ENCODE measurements at places on chromosomes 4 and X. TPM values are rescaled to one million over a fixed set of nuclear protein-coding genes. Genes with fewer than 3 reads are reported as not detected.
A peak's percentile ranks its signal among the peaks of the same experiment; 100 is the strongest.

DNA sequence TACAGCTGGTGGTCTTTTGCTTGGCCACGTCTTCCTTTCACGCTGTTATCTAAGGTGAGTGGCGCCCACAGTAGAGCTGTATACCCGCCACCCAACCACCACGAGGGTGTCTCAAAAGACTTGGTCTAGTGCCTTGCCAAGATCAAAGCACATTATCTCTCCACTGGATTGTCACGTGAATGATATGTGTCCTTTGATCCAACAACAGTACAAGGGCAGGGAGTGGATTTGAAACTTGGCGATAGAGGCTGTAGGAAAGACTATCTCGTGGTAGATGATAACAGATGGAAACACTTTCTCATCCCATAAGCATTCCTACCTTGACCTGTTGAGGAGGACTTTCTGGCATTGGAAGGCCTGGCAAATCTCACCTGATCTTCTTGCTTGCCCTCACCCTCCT is 37.7 kb upstream of the BCLAF3 start:
- no peaks in the 10 kb centered on the region for H3K36me3 ChIP-seq
- no peak for DNase-seq
- no peak overlapping the region for H3K27ac ChIP-seq
- H3K4me1 ChIP-seq, result no peaks in the 10 kb centered on the region

TMEM35A gene
- not detected for total RNA-seq

DNA sequence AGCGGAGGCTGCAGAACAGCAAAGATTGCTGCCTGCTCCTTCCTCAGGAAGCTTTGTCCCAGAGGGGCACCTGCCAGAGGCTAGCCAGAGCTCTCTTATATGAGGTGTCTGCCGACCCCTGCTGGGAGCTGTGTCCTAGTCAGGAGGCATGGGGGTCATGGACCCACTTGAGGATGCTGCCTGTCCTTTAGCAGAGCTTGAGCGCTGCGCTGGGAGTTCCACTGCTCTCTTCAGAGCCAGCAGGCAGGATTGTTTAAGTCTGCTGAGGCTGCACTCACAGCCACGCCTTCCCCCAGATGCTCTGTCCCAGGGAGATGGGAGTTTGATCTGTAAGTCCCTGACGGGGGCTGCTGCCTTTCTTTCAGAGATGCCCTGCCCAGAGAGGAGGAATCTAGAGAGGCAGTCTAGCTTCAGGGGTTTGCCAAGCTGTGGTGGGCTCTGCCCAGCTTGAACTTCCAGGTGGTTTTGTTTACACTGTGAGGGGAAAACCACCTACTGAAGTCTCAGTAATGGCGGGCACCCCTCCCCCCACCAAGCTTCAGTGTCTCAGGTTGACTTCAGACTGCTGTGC is 10.9 kb downstream of the DCK start:
- H3K27me3 ChIP-seq, result no peaks in the 10 kb centered on the region
- H3K27ac ChIP-seq, result peak overlapping the region; percentile 93
- H3K36me3 ChIP-seq, result peaks cover 27% of the 10 kb centered on the region

DNA sequence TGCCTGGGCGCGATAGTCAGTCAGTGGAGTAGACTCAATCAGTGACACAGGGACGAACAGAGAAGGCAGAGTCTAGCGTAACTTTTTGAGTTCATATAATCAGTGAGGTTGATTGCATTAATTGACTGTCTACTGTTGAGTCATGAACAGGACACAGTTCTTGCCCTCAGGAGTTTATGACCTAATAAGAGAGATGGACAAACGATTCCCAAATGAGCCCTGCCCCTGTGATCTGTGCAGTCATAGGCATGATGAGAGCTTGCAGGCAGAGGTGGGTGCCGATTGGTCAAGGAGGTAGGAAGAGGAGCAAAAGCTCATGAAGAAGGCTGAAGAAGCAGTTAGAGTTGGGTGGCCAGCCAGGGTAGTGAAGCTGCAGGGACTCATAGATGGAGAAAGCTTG is 57.1 kb downstream of the ADD1 start:
- H3K36me3 ChIP-seq, result peaks cover 21% of the 10 kb centered on the region
- DNase-seq, result no peak
- H3K4me1 ChIP-seq, result no peaks in the 10 kb centered on the region
- H3K27me3 ChIP-seq, result no peaks in the 10 kb centered on the region
- H3K4me3 ChIP-seq, result no peak overlapping the region
- H3K27ac ChIP-seq, result no peak overlapping the region

GRCh38 chr4:153453402-153453801 is 12.8 kb upstream of the TMEM131L start:
- H3K4me3 ChIP-seq, result no peak overlapping the region
- peaks cover 15% of the 10 kb centered on the region for H3K4me1 ChIP-seq
- no peaks in the 10 kb centered on the region for H3K36me3 ChIP-seq
- H3K27me3 ChIP-seq, result no peaks in the 10 kb centered on the region

DNA sequence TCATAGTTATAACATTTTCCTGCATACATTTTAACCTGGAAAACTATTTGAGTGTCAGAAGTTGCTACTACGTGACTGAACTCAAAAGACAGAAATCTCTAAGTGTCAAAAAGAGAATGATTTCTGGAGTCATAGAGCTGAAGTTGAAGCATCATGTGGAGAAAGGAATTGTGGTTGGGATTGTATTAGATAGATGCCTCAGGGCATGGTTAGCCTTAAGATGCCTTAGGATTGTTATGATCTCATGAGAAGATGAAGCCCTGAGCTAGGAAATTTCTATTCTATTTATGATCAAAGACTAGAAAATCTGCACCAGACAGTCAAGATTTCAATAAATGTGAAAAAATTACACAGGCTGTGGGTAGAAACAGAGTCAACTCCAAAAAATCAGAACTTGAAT is 20.2 kb downstream of the EPGN start:
- no peaks in the 10 kb centered on the region for H3K36me3 ChIP-seq
- peaks cover 7% of the 10 kb centered on the region for H3K27me3 ChIP-seq
- DNase-seq, result no peak
- H3K4me1 ChIP-seq, result no peaks in the 10 kb centered on the region
- no peak overlapping the region for H3K27ac ChIP-seq

IGFBP7 gene
- not detected for total RNA-seq

TNIP3 gene
- not detected for total RNA-seq

GRCh38 chrX:127568691-127569090 is 483.5 kb downstream of the ACTRT1 start:
- no peak overlapping the region for H3K4me3 ChIP-seq
- no peaks in the 10 kb centered on the region for H3K27me3 ChIP-seq
- DNase-seq, result no peak
- H3K36me3 ChIP-seq, result no peaks in the 10 kb centered on the region
- H3K4me1 ChIP-seq, result no peaks in the 10 kb centered on the region
- H3K27ac ChIP-seq, result no peak overlapping the region

CENPVL2 gene
- total RNA-seq, result not detected

DNA sequence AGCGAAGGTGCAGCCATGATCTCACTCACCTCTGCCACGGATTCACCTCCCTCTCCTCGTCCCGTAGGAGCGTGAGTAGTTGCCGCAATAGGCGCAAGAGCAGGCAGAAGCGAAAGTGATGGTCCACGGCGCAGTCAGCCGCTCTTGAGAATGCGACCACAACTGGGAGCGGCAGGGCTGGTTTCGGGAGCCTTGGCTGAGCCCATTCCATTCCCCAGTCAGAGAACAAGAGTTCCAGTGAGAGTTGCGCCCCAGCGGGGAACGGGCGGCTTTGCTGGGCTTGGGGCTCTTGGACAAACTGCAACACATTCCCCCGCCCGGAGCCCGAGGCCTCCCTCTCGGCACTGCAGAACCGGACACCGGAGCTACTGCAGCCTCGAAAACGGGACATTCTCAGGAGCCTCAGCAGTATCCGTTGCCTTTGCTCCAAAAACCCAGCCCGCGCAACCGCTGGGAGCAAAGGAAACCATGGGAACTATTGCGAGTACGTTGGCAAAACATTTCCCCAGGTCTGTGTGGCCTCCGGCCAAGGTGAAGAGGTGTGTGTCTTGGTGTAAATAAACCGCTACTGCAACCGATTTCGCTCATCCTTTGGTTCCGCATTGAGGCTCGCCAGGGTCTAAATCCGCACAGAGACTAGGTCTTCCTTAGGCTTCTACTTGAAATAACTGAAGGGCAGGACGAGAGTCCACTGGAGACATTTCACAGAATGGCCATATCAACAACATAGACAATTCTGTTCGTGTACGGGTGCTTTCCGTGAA is 5.7 kb upstream of the ZBTB33 start:
- peak overlapping the region; percentile 77 for H3K4me3 ChIP-seq
- peak; percentile 75 for DNase-seq
- no peaks in the 10 kb centered on the region for H3K36me3 ChIP-seq

NPY1R gene
- not detected for total RNA-seq

DNA sequence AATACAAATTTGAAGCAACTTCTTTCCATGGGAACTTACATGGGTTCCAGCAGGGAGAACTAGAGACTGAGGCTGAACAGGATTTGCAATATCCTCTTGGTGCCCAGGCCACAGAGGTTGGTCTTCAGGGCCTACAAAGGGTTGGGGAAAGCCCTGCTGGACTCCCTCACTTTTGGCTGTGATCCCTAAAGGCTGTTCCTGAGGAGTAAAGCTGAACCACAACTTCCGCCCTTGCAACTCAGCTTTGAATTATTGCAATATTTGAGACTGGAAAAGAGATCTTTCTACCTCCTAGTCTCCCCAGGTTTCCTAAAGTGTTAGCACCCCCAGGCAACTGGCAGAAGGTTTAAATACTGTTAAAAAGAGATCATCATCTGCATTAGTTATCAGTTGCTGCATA is 26.9 kb downstream of the DCHS2 start:
- no peak for DNase-seq
- no peaks in the 10 kb centered on the region for H3K27me3 ChIP-seq
- H3K27ac ChIP-seq, result no peak overlapping the region

DNA sequence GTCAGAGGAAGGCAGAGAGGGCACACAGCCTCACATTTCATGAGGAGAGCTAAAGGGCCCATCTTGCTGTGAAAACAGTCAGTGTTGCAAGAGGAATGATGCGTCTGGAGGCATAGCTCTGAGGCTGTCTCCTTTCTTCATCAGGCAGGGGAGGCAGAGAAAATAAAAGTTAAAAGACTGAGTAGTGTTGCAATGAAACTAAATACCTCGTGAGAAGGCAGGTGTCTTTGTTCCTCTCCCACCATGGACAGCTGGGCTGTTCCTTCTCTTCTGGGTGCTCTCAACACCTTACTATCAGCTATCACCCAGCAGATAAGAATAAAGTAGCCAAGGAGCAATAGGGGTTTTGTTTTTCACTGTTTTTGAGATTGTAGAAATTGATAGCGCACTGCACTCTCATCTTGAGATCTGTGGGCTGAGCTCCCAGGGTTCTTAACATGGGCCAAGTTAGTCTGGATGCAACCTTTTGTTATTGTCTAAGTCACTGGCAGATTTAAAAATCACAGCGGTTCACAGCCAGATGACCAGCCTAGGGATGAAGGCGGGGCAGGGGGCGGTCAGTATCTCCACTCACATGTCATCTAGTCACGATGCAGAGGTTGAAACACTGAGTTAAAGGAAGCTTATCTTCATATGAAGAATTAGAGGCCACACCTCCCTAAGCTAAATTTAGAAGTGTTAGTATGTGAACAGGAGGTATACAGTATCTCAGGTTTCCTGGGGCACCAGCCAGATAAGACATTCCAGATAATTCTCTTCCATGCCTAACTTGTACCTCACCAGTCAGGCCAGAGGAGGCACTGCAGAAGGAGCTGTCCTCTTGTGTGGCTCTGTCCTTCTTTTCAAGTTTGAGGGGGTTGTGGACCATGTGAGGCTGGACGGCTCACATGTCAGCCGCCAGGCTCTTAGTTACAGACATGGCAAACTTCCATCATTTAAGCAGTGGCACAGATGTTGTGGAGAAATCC is 36.9 kb downstream of the PARM1 start:
- no peak overlapping the region for H3K4me3 ChIP-seq
- H3K27ac ChIP-seq, result no peak overlapping the region
- no peaks in the 10 kb centered on the region for H3K27me3 ChIP-seq
- no peaks in the 10 kb centered on the region for H3K4me1 ChIP-seq

FRAS1 gene
- total RNA-seq, result 0.05 TPM

GRCh38 chrX:127405946-127406345 is 586.4 kb downstream of the PRR32 start:
- H3K36me3 ChIP-seq, result no peaks in the 10 kb centered on the region
- H3K27me3 ChIP-seq, result no peaks in the 10 kb centered on the region
- H3K4me1 ChIP-seq, result no peaks in the 10 kb centered on the region
- H3K27ac ChIP-seq, result no peak overlapping the region

DNA sequence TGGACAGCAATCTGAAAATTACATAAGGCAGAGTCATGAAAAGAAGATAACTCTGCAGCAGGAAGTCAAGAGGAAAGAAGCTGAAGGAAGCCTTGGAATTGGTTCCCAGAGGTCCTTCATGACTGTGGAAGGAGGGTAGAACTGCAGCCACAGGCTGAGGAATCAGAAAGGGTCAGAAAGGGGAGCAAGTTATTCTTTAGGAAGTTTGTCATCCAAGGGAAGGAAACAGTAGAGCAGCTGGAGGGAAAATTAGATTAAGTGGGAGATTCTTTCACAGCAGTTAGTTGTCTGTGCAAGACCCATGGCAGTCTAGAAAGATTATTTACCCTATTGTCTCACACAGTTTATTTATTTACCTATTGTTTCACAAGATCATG is 9.3 kb upstream of the ADH1C start:
- H3K36me3 ChIP-seq, result no peaks in the 10 kb centered on the region
- H3K4me3 ChIP-seq, result no peak overlapping the region
- H3K4me1 ChIP-seq, result no peaks in the 10 kb centered on the region
- no peaks in the 10 kb centered on the region for H3K27me3 ChIP-seq
- DNase-seq, result no peak

DNA sequence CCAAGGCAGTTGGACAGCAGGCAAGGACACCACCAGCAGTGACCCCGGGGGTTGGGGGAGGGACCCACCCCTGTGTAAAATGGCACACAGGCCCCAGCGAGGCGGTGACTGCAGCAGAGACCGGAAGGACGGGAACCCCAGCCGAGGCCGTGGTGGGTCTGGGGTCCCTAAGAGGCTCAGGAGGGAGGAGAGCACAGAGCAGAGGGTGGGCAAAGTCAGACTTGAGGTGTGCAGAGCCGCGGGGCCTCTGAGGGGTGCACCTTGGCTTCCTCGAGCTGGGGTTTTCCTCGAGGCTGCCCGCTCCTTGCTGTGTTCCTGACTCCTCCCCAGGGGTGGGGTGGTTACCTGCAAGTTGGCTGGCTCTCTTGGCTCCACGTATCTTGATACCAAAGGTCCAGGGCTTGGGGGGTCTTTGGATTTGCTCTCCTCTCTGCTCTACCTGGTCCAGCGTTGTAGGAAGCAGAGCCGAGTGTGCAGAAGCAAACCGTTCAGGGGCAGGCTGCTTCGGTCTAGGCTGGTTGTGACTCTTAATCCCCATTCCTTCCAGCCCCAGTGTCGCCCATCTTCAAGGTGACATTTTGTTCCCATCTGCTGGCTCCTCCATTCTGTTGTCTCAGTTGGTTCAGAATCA is 37.9 kb upstream of the SORCS2 start:
- no peak for DNase-seq
- no peaks in the 10 kb centered on the region for H3K27me3 ChIP-seq

DNA sequence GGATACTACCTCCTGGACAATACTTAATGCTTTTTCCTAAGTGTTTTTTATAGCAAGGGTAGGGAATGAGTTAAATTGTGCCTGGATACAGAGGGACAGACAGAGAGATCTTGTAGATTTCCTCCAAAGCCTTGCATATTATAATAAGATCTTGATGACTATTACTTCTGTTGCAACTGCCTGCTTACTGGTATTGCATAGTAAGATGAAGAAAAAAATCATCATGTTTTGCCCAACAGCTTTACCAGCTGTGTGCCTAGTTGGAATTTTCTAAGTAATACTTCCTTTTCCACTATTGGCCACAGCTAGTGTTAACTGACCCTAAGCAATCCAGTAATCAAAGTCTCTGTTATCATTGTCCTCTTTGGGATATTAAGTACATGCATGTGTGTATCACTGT is 139.0 kb downstream of the DCK start:
- H3K27me3 ChIP-seq, result no peaks in the 10 kb centered on the region
- H3K4me3 ChIP-seq, result no peak overlapping the region
- no peak overlapping the region for H3K27ac ChIP-seq
- no peak for DNase-seq

PFKFB1 gene
- total RNA-seq, result 0.47 TPM
